Activated CD4-positive, alpha-beta T cell treated with anti-CD3 and anti-CD28 coated beads for 24 hours (primary cell): ENCODE measurements at places on chromosomes 5 and 9.
A peak's percentile ranks its signal among the peaks of the same experiment; 100 is the strongest.

DNA sequence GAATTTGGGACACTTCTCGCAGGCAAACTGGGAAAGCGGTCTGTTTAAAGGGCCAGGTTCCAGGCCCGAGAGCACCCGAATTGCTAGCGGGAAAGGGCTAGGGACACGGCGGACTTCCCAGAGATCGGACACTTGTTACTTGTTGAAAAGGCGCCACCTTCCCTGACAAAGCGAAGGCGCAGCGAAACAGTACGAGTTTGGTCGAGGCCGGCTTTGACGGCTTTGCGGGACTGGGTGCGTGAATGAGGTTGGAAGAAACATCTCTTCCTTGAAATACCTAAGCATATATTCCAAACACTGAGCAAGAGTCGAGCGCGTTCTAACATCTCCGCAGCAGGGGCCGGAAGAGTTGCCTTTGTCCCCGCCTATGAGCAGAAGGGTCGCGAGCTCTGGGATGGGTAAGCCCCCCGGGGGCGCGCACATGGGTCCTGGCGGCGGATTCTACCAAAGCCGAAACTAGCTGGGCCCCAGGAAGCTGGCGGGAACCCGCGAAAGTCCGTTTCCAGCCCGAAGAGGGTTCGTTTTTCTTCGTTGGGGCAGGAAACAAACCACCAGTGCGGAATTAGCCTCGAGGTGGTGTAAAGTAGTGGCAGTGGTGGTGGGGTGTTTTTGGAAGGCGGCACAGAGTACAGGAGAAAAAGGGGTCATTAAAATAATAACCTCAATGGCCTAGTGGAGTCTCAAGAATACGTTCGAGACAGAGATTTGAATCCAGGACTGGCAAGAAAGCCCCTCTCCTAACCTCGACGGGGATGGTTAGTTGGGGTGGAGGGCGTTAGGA, 1.5 kb downstream of the GDNF start:
- no peak for DNase-seq

GRCh38 chr9:100028201-100028784, 70.5 kb downstream of the ERP44 start:
- DNase-seq: peak; percentile 55

DNA sequence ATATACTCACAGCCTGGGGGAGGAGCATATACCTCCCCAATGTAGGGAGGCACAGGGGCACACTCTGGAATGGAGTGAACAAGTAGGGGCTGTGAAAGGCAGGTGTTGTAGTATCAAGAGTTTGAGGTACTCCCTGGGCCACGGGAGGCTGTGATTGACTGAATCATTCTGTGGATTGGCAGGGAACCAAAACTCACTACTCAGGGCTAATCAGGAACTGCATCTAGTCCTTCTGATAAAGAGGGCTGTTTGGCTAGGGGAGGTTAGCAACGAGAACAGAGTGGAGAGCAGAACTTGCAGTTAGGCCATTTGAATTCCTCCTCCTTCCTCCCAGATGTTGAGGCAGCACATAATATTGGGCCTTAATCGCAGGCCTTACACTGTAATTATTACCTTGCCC, 369.2 kb upstream of the MPDZ start:
- DNase-seq: no peak

- DNase-seq: no peak
Measured at GRCh38 chr5:41240985-41241384, 27.7 kb upstream of the C6 start.

- no peak for DNase-seq
Measured at GRCh38 chr5:30690931-30691330, 502.6 kb upstream of the CDH6 start.

GRCh38 chr9:110559869-110560268, 19.7 kb downstream of the SVEP1 start:
- DNase-seq: no peak

GRCh38 chr5:40555886-40556285, 123.8 kb upstream of the PTGER4 start:
- no peak for DNase-seq

GRCh38 chr5:13251623-13252376, 692.7 kb downstream of the DNAH5 start:
- DNase-seq: no peak

DNA sequence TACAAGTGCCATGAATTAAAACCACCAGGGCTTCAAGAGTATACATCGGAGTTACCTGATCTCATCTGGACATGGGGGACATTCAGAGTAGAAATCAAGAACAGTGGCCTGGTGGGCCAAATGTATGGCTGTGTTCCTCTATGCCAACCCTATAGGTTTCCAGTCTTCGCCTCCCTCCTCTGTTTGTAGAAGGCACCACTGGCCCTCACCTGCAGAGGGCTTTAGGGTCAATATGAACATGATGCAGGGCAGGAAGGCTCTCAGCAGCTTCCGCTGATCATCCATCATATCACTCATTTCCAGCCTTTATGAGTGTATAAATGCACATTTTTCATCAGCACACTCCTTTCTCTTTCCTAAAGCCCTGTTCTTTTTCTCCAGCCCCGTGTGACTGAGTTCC, 555.5 kb upstream of the BRINP1 start:
- no peak for DNase-seq

DNA sequence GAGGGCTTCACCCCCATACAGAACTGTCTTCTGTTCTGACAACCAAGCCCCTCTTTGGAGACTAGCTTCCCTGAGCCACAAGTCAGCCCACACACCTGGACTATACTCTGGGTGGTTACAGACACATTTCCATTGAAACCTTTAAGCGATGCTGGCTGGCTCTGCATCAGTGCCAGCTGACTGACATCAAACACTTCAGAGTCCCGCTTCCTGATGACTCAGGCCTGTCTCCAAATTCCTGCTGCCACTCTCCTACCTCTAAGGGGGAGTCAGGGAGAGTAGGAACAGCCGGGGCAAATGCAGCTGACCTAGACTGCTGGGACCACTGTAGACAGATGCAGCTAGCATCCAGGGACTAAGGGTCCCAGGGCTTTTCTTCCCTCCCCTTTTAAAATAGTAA, 59.4 kb downstream of the SIL1 start:
- DNase-seq: no peak
